Subcutaneous adipose tissue (tissue), 4 donors: ENCODE measurements at places on chromosomes 2 and 18. TPM values are rescaled to one million over a fixed set of nuclear protein-coding genes. Genes with fewer than 3 reads are reported as not detected.

NYAP2 gene
- not detected for total RNA-seq

CCBE1 gene
- 2.6 TPM for total RNA-seq

ZNF236 gene
- total RNA-seq, result 15.5 TPM

CEBPZ gene
- 30.6 TPM for total RNA-seq

C1GALT1C1L gene
- 1.8 TPM for total RNA-seq

PXDN gene
- total RNA-seq, result 151 TPM

LRPPRC gene
- total RNA-seq, result 59.5 TPM

PPP4R3B gene
- 70.5 TPM for total RNA-seq

ALPI gene
- not detected for total RNA-seq

UGT1A1 gene
- total RNA-seq, result not detected

ALK gene
- 0.85 TPM for total RNA-seq

IL36G gene
- not detected for total RNA-seq

C2orf15 gene
- 1.0 TPM for total RNA-seq

DLX1 gene
- not detected for total RNA-seq

ATL2 gene
- total RNA-seq, result 75.8 TPM

WNT6 gene
- total RNA-seq, result not detected

LRRTM4 gene
- total RNA-seq, result not detected

GTF2A1L gene
- total RNA-seq, result 1.7 TPM
